Stimulated activated CD8-positive, alpha-beta memory T cell treated with anti-CD3 and anti-CD28 coated beads, Interleukin-12 subunit alpha, Interleukin-12 subunit beta, amount 100 ng/mL, for 1 hour (primary cell): ENCODE measurements at places on chromosomes 3 and 15.

DNA sequence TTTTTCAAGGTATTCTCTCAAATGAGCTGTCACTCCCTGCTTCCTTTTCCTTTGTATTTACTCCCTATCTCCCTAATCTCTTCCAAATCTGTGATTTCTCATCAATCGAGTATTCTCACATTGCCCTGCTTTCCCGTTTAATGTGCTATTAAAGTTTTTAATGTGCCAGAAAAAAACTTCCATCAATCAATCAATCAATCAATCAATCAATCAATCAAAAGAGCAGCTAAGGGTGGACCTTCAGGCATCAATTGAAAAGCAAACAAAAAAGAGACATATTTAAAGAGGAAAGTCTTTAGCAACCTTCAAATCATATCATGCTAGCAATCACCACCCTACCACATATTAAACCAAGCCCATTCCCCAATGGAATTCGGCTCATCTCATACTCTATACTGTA lies 58.9 kb downstream of the SATB1 start:
- DNase-seq: no peak

DNA sequence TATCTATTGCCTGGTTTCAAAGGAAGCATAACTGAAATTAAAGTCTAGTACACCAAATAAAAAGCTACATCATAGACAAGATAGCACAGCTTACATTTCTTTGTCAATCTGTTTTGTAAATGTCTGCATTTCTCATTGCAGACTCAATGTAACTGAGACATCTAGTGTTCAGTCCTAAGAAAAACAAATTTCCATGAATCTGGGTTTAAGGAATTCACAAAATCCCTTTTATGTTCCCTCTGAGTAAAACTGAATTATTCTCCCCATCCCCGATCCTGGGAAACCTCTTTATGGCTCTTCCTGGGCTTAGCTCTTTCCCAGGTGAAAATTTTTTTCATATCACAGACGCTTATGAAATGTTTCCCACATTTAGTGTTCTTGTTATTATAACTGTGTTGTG lies 21.6 kb upstream of the RASA2 start:
- DNase-seq: no peak

DNA sequence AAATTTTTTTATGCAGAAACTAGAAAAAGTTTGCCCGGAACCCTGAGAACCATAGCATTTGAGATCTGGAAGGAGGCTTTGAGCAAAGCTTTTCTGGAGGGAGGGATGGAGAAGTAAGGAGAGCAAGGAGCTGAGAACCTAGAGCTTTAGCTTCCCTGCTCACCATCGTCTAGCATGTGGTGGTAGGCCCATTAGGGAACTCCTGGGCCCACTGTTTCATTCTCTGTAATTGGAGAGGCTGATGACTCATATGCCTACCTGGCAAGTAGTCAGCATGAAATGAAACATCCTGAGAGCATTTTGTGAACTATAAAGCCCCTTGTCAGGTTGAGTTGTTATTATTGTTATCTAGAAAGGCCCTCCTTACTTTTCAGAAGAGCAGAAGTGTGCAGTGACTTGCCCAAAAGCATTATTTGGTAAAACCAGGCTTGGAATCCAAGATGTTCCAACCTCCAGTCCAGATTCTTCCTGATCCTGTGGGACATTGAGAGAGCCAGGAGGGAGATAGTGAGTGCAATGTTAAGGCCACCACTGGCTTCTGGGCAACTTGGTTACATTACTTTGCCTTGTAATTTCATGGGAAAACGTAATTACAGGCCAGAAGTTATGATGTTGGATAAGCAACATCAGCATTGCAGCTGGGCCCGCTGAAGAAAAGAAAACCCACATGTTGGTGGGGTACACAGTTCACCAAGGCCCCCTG lies 104.5 kb upstream of the BFSP2 start:
- DNase-seq: no peak

- no peak for DNase-seq
Measured at GRCh38 chr3:4981665-4982494, 2.6 kb downstream of the BHLHE40 start.

DNA sequence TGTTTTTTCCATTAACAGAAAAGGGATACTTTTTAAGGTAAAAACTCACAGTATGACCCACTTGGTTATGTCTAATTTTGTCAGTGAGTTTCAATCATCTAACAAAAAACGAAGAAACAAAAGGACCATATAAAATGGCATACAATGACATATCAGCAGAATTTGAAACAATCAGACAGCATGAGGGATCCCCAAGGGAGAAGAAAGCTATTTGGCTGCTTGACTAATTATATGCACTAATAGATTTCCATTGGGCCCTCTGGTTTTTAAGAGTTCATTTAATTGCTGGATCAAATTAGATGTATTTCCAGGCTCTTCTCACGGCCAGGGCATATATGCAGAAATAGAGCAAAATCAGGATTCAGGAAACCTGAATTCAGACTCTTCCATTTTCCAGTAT lies 376.4 kb upstream of the GBE1 start:
- no peak for DNase-seq

GRCh38 chr3:141450727-141451375 lies 36.0 kb upstream of the RASA2 start:
- DNase-seq: no peak

- DNase-seq: no peak
Measured at GRCh38 chr15:82873000-82873680, 63.7 kb downstream of the WHAMM start.

- no peak for DNase-seq
Measured at GRCh38 chr3:23709987-23710386, 95.8 kb upstream of the UBE2E1 start.

DNA sequence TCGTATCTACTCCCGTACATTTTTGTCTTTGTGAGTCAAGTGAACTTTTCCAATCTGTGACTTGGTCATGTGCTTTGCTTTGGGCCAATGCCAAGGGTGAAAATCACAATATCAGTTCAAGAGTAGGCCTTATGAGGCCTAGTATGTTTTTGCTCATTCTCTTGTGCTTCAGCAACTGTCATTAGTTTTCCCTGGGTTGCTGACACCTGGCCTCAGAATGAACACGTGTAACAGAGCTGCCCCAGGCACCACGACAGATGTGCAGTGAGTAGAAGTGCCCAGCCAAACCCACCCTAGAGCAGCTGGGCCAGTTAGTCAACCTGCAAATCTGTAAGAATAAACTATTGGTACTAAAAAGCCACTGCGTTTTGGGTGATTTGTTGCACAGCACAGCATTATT lies 460.3 kb upstream of the WNT5A start:
- DNase-seq: no peak

- DNase-seq: no peak
Measured at GRCh38 chr3:132180337-132180791, 136.8 kb upstream of the ACP3 start.

DNA sequence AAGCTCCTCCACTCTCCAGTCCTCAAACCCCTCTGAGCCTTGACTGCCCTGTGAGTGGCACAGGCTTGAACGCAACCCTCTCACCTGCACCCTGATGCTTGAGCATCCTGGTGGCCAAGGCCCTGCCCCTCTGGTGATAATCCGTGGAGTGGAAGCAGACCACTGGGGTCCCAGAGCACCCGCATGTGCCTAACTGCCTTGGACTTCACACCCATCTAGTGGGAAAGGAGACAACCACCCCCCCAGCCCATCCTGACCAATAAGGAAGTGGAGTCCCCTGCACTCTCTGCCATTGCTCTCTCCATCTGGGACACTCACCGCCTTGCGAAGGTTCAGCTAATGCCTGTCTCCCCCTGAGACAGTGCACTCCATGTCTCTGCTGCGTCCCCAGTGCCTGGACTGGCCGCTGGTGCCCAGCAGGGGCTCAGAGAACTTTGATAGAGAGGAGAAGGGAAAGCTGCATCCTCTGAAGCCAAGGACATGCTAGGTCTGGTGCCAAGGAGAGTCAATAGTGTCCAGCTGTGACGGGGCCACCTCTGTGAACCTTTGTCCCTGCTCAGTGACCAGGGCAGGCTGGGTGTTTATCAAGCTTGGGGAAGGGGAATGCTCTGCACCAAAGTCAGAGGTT lies 3.4 kb downstream of the KLF15 start:
- no peak for DNase-seq

- no peak for DNase-seq
Measured at GRCh38 chr3:153785901-153786300, 335.3 kb upstream of the ARHGEF26 start.

DNA sequence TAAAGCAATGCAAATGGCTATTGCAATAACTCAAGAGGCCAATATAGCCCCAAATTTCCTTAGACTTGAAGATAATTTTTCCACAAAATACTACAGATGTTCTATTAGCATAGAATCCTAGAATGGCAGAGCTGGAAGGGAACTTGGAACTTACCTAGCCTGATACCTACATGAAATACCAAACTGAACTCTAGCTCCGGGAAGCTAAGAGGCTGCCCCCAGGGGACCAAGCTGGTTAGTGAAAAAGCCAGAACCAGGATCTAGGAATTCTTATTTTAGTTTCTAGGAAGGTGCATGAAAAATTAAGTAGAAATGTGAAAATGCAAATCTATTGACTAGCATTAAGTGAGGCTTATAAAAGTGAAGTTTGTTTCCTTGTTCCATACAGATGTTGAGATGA lies 256.0 kb upstream of the CBLB start:
- DNase-seq: no peak

DNA sequence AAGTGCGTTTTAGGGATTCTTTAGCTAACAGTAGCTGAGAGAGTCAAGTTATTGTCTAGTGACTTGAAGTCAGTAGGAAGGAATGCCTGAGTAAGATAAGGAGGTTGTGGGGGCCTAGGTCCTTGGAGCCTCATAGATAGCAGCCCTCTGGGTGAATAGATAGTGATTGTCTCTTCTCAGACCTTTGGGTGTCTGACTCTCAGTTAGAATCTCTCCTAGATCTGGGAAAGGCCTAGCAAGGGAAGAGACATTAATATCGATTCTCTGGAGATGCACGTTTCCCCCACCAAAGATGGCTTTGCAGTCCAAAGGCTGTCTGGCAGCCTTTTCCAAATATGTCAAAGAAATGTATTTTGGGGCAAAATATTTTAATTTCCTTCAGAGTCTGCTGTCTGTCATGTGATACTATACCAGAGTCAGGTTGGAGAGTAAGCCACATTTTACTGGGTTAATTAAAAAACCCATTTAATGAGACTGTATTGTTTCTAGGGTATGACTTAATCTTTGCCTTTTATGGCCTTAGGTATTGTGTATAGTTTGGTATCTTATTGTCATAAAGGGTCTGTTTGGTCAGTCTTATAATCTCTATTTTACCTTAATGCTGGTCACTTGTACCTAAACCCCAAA lies 92.2 kb downstream of the ST6GAL1 start:
- DNase-seq: no peak

GRCh38 chr3:55497250-55497649 lies 10.1 kb upstream of the WNT5A start:
- no peak for DNase-seq

- DNase-seq: no peak
Measured at GRCh38 chr3:149203758-149204157, 17.9 kb downstream of the CP start.

DNA sequence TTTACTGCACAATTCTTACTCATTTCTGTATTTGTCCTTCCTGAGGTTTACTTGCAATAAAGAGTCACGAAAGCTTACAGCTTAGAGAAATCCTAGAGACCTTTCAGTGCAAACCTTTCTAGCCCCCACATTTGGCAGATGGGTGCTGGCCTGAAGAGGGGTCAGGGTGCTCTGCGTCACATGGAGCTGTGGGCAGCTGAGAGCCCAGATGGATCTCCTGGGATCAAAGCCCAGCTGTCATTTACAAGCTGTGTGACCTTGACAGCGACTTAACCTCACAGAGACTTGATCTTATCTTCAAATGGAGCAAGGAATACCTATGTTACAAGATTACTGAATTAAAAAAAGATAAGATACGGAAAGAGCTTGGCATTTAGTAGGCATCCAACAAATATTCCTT lies 24.0 kb upstream of the RAF1 start:
- no peak for DNase-seq

DNA sequence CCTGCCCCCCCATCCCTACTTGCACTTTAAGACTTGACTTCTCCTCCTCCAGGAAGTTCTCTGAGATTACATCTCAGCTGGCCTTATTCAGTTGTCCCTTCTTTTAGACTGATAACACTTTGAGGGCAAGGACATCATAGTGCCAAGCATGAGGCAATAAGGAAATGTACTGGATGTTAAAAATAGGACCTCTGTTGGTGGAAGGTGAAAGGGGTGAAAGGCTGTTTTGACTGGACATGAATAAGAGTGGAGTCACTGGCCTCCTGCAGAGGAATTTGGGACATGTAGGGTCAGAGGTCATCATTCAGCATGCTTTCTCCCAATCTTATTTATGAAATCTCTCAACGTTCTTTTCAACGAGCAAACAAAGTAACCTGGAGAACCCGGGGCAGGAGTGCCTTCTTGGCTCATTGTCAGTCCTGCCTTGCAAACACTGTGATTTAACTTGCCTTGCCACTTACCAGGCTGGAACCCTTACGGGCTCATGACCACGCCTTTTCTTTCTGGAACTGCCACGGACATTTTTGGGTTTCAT lies 38.6 kb downstream of the TRIM71 start:
- no peak for DNase-seq

- DNase-seq: no peak
Measured at GRCh38 chr3:72625602-72626337, 222.5 kb downstream of the SHQ1 start.

DNA sequence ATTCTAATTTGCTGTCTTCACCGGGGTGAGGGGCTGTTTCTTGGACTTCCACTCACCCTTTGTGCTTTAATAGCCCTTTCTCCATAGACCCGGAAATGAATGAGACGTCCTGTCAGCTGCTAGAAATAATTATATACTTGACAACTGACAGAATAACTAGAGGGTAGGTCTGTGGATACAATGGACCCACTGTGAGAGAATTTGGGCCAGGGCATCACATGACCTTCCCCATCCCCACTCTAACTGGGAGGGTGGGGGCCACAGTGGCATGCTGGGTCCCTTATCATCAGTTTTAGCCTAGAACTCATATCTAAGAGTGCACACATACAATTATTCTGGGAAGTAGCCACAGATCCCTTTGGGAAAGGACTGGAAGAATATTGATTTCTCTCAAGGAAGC lies 25.9 kb upstream of the MINAR1 start:
- no peak for DNase-seq

- DNase-seq: no peak
Measured at GRCh38 chr3:180421721-180422120, 180.2 kb upstream of the TTC14 start.

DNA sequence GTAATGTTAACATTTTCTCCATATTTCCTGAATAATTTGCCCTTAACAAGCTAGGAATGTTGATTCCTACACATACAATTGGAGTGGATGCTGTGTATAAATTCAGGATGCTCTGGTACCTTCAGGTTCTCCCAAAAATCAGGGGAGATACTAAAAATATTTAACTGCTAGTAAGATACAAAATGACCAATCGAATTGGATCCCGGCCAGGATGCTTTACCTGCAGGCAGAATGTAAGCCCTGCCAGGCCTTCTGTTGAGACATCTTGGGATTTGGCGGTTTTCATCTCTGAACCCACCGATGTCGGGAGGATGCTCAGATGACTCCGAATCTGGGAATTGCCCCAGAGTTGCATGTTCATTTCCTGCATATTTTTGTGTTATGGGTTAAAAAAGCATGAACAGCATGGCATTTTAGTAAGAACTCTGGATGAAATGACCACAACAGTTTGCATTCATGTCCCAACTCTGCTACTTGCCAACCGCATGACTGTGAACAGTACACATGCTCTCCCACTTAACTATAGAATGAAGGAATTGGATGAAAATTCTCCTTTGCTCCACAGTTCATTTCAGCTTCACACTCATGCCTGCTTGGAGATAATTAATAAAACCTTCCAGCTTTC lies 241.4 kb upstream of the TBL1XR1 start:
- no peak for DNase-seq

- DNase-seq: no peak
Measured at GRCh38 chr3:57292159-57292896, at the start of gene ASB14. TSS of gene ASB14 (minus strand) at chr3:57292685. CDS start at chr3:57292033, 652 bp downstream.

GRCh38 chr3:71499227-71499876 lies 84.2 kb downstream of the FOXP1 start:
- no peak for DNase-seq

- no peak for DNase-seq
Measured at GRCh38 chr3:151047636-151048035, 37.8 kb upstream of the MED12L start.
